ENCODE measurements at places on chromosomes 1 and 21.

DNA sequence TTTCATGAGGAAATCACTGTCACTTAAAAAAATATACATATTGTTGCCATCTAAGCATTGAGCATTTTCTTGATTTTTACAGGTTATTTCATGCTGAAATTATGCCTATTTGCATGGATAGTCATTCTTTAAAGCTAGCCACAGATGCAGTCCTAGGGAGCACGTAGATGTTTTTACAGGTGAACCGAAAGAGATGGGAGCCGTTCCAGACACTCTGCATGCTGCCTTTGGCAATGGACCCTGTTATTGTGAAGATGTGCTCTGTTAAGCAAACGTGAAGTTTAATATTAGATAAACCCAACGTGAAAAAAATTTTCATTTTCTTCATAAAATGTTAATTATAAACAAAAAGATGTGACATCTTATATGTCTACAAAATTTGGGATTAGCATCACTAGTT is 7.1 kb downstream of the PROX1 start:
- DNase-seq: no peak

DNA sequence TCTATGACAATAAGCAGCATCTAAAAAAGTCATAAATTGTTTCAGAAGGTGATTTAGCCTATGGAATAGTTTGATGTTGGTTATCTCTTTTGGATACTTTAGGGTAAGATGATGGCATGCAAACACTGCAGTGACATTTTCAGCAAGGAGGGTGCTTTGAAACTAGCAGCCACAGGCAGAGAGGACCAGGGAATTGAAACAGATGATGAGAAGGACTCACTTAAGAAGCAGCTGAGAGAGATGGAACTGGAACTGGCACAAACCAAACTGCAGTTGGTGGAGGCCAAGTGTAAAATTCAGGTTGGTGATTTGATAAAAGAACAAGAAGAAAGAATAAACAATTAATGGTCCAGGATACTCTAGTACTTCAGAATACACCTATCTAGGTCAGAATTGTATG is 11.2 kb upstream of the CACYBP start:
- DNase-seq: no peak

GRCh38 chr1:58803858-58804257 is 20.0 kb upstream of the JUN start:
- no peak for DNase-seq

DNA sequence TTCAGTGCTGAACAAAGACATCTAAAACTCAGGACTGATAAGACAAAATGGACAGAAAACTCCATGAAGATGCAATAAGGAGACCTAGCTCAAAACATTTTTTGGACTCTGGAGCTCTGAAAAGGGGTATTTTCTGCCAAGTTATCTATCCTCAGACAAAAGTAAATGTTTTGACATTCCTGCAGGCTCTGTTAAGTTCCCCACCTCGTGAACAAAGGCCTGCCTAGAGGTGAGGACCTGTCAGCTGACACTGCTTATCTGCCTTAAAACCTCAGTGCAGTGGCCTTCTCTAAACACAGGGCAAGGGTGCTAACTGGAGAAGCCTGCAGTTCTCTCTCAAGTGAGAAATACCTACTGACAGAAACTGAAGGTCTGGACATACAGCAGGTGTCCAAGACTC is 41.1 kb downstream of the COLGALT2 start:
- DNase-seq: no peak

DNA sequence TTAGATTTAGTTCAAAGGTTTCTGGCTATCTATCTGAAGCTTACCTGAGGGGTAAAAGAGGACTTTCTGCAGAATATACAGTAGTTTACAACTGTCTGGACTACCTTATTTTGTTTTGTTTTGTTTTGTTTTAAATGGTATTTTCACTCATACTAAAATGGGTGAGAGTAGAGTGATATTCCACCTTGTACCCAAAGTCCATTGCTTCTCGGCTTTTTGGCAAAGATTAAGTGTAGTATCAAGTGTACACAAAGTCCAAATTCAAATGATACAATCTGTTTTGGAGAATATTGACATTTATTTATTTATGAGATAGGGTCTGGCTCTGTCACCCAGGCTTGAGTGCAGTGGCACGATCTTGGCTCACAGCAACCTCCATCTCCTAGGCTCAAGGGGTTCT is 11.7 kb upstream of the SMG7 start:
- no peak for DNase-seq

DNA sequence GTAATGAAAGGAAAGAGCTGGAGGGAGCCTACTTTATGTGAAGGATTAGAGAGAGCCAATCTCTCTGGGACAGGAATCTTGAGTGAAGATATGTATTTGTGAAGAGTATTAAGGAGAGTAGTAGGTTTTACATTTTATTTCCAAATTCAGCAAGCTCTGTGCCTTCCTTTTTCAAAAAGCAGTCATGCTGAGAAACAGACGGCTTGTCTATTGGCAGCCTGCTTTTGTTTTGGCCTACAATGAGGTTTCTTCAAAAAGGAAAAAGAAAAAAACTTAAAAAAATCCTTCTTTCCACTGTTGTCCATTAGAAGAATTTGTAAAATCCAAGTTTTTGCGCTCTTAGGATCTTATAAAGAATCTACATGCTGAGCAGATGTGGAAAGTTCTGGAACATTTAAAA is 103.6 kb upstream of the PTGFR start:
- DNase-seq: no peak

DNA sequence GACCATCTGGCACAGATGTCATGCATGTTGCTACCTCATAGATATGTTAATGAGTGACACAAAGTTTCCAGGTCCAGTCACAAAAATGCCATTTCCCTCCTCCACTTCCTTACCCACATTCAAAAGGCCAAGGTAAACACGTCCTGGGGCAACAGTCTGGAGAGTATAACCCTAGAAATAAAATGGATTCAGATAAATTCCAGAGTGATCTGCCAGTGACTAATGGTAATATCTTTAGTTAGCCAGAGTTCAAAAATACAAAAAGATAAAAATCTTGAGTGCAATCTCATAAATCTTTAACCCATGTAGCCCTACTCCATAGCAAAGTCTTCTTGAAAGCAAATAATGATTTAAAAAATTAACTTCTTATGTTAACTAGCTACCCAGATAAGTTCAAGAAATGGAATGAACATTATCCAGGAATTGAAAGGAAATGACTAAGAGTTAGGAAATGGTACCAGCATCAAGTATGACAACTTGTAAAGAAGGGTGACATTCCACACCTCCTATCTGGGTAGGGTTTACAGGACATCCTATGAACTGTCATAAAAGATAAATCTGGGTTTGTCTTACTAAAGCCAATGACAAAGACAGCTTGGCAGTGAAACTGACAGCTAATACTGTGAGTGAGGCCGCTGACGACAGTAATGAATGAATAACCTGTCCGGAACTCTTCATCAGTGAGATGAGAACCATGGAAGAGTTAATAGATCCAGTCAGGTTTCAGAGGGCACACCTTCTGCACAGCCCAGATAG is 18.1 kb downstream of the RGS2 start:
- DNase-seq: no peak

DNA sequence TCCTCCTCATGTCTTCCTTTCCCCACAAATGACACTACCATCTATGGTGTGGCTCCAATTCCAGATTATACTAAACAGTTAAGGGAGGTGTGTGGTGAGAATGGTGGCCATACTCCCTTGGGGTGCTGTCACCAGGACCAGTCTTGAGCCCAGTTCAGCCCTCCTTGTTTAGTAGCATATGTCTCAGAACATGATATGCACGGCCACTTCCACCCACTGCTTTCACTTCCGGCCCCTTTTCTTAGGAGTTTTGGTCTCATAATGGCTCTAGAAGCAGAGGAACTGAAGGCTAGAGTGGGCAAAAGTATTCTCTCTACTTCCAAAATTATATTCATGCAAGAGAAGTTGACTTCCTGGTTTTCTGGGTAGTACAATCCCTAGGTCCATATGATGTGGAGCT is 45.3 kb upstream of the CACNA1E start:
- no peak for DNase-seq

- peak; percentile 10 for DNase-seq
Observed at GRCh38 chr1:52602856-52603600, 857 bp downstream of the GPX7 start.

DNA sequence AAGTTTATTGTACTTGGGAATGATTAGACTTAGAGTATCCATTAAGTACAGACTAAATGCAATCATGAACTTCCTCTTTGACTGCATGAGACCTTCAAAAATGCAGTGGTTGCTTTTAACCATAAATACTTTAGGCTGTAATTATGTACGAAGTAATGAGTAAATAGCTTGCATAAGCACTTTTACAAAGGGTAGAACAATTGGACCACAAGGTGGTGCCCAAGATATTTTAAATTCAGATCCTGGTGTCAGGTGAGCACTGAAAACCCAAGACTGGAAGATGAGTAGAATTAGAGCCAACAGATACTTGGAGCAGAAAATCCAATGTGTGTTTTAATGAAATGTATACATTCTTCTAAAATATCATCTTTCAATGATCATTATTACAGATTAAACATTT is 43.4 kb upstream of the RHOU start:
- peak; percentile 37 for DNase-seq

GRCh38 chr1:215517441-215517891 is 49.6 kb upstream of the KCTD3 start:
- no peak for DNase-seq

DNA sequence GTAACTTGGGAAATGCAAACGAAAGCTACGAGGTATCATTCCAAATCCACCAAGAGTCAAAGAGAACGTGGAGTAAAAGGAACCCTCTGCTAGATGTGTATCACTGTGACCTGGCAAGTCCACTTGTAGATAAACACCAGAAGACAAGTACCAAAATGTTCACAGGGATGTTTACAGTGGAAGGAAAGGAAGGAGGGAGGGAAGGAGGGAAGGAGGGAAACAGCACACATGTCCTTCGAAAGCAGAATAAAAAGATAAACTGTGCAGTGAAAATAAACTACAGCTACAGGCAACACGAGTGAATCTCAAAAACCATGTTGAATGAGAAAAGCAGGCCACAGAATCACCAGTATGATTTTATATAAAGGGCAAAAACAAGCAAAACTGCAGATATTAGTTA is 59.9 kb downstream of the TP53BP2 start:
- DNase-seq: no peak

- no peak for DNase-seq
Observed at GRCh38 chr1:121522061-121522759, 337.4 kb downstream of the SRGAP2C start.

DNA sequence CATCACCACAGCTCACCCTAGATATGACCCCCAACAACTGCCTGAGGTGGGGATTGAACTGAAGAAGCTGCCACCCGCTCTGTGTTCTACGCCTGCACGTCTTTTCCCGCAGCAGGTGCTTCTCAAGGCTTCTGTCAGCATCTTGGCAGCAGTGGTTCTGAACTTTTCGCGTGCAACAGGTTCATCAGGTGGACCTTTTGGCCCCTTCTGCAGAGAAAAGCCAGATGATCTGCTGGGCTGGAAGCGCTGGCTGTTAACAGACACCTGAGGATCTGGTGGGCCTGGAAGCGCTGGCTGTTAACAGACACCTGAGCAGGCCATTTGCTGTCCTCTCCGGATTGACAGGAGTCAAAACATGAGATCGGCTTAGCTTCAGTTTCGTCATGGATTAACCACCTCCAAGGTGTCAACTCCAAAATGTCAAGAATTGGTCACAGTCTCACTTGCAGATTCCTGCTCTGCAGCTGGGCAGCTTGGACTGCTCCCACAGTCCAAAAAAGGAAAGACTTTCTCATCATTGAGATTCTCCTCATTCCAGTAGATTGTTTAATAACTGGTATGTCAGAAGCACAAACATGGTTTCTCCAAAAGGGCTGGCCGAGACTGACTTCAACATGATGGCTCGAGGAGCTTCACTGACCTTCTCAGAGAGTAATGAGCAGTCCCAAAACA is 4.7 kb downstream of the C1orf174 start:
- DNase-seq: no peak

DNA sequence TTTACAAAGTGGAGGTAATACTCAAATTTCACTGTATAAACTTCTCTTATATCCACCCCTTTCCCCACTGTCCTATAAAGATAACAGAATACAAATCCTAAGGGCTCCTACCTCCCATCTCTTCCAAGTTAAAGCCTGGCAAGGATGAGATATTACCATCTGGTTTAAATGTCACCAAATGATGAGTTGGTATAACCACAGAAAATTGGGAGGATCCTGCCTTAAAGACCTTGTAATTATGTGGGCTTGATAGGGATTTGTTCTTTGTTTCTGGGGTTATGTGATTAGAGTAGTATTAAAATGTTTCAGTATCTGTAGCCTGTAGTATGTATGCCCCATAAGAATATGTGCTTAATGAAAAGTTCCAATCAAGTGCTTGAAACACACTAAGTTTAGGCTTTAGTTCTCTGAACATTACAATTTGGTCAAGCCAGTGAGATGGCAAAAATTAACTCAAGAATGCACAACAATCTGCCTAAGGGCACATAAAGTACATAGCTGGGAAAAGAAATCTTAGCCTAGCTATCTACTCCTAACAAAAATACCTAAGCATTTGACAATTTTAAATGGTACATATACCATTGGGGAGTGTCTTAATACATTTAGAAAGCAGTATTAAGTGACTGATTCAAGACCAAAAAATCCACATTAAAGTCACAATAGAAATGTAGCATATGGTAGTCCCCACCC is 14.0 kb downstream of the KDM5B start:
- DNase-seq: no peak

DNA sequence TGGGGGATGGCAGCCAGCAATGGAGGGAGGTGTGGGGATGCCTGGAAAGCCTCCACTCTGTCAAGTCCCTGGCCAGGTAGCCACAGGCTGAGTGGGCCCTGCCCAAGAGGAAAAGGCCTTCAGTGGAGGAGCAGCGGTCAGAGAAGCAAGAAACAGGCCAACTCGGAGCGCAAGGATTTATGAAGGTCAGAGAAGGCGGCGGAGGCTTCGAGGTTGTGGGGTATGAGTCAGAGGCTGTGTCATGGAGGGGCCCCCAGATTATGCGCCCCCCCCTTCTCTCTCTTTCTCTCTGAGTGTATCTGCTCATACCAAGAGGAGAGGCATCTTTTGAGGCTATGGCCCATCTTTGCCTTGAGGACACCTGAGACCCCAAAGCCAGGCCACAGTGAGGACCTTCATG is 99.5 kb downstream of the CASZ1 start:
- peak; percentile 17 for DNase-seq

DNA sequence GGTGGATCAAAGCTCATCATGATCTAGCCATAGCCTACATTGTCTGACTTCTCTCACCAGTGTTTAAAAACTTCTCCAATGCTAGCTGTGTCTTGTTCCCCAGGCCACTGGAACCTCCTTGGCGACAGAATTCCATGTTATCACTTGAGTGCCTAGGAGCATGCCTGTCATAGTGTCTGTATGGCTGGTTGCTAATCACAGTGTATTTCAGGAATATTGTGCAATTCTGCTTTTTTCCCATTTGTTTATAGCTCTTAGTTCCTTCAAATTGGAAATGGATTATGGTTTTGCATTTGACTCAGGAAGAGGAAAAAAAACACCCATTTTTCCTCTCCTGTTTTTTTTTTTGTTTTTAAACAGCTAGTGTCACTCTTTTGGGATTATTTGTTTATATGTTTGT is 25.5 kb downstream of the ROR1 start:
- no peak for DNase-seq

- DNase-seq: no peak
Observed at GRCh38 chr1:152842556-152842955, at the start of gene LCE6A. LCE6A (plus strand) TSS chr1:152842856; CDS start chr1:152843521, 665 bp downstream.
